Fibroblast of skin of right quadriceps (primary cell): ENCODE measurements at places on chromosomes 2 and 18.

- DNase-seq, result no peak
Observed at GRCh38 chr2:39732482-39732881, 46.6 kb downstream of the THUMPD2 start.

GRCh38 chr2:149084924-149085795, 46.7 kb downstream of the LYPD6B start:
- peak; percentile 53 for DNase-seq

- no peak for DNase-seq
Observed at GRCh38 chr2:239085201-239085992, 237.5 kb downstream of the TWIST2 start.

GRCh38 chr2:227864161-227864756, 7.2 kb upstream of the DAW1 start:
- peak; percentile 34 for DNase-seq

- DNase-seq, result no peak
Observed at GRCh38 chr2:134973241-134974138, 54.9 kb downstream of the CCNT2 start.

GRCh38 chr2:239399921-239400595, 762 bp downstream of the HDAC4 start:
- no peak for DNase-seq
